ENCODE measurements at places on chromosomes 7 and 10.

GRCh38 chr7:43568529-43568928 is 14.4 kb upstream of the STK17A start:
- no peak for DNase-seq

GRCh38 chr7:107961405-107961804 is 41.6 kb downstream of the LAMB1 start:
- DNase-seq: no peak

- DNase-seq: no peak
These were observed 115.0 kb downstream of the GFRA1 start for GRCh38 chr10:116158036-116158435.

GRCh38 chr10:49594594-49594993 is 15.5 kb upstream of the SLC18A3 start:
- DNase-seq: no peak

DNA sequence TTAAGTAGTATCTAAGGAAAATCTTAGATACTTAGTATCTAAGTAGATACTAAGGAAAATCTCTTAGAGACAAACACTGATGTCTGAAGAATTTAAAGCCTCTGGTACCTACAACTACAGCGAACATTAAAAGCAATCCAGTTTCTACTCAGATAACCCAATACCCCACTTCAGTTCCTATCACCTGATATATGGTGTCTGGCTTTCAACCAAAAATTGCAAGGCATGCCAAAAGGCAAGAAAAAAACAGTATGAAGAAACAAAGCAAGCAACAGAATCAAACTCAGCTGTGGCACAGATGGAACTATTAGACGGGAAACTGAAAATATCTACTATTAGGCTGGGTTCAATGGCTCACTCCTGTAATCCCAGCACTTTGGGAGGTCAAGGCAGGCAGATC is 31.1 kb downstream of the ARHGAP12 start:
- DNase-seq: no peak

DNA sequence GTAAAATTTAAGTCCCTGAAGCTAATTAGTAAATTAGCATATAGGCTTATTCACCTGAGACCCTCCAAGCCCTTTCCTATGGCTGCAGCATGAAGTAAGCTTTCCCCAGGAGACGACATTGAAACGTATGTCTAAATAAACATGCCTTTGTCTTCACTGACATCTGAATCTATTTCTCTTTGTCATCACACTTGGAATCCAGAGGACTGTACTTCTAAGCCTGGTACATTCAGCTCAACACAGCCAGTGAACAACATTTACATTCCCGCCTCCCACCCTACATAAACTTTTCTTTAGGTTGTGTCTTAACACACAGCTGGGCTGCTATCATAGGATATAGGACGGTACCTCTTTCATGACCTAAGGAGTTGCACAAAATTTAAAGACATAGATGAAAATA is 414.4 kb downstream of the SFMBT2 start:
- DNase-seq: no peak

DNA sequence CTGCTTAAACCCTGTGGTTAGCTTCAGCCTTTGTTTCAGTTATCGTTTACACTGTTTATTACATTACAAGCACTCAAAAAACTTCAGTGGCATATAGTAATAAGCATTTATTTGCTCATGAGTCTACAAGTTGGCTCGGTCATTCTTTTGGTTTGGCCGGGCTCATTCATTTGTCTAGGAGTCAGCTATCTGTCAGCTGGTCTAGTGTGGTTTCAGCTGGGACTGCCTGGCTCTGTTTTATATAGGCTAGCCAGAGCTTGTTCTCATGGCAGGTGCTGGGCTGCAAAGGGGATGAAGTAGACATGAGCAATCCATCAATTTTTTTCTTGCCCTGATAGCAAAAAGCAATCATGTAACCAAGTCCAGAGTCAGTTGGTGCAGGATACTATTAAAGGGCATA is 103.6 kb downstream of the MKLN1 start:
- no peak for DNase-seq

GRCh38 chr10:109215291-109216075 is 707.8 kb downstream of the XPNPEP1 start:
- no peak for DNase-seq

DNA sequence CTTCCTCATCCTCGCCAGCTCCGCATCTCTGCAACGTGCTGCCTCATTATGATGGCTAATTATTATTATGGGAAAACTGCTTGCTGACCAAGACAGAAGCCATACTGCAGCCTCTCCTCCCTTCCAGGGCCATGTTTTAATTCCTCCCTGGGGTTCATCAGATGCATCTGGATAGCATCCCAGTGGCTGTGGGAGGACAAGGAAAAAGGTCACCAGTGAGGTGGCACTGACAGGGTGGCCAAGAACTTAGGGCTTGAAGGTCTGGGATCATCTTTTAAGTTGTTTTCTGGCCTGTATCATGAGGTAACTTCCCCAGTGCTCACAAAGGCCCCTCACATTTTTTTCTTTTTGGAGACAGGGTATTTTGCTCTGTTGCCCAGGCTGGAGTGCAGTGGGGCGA is 39.6 kb downstream of the KCNH2 start:
- no peak for DNase-seq

- no peak for DNase-seq
These were observed 63.5 kb downstream of the LGI1 start for GRCh38 chr10:93821051-93821772.

GRCh38 chr10:51879238-51879637 is 179.8 kb upstream of the CSTF2T start:
- no peak for DNase-seq

DNA sequence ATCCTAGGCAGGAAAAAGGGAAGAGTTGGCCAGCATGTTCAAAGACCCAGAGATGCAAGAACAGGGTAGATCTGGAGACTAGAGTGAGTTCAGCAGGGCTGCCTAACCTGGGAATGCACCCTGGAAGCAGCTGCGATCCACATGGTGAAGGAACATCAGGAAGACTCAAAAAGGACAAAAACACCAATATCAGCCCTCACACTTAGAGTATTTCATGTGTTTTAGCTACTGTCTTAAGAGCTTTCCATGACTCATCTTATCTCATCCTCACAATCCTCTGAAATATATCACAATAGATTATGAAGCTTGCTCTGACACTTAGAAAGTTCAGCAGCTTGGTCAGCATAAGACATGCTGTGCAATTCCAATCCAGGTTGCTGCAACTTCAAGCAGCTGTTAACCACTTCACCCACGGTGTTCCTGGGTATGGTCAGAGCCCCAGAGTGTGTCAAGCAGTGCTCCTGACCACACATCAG is 380.9 kb downstream of the PARD3 start:
- DNase-seq: no peak

DNA sequence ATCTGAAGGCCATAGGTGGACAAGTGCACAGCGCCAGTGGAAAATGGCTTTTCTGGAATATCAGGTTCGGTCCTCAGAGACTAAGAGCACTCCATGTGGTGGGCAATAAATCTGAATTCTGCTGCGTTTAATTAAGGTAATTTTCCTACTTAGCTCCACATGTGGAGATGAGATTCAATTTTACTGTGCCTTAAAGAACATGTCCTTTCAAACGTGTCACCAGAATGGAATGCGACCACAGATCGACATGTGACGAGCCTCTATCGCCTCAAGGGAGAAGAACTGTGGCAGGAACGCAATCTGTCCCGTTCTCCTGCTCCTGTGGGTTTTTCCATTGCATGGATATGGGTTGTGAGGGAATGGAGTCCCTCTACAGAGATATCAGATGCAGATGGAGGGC is 205.3 kb upstream of the ZNF32 start:
- no peak for DNase-seq

Measured in iPS DF 19.7 (cell line).